ENCODE measurements at places on chromosomes 5 and 9. TPM values are rescaled to one million over a fixed set of nuclear protein-coding genes. Genes with fewer than 3 reads are reported as not detected.

Gene HSD17B3
- polyA plus RNA-seq, result 0.10 TPM

Gene ANKRD18A
- 1.7 TPM for polyA plus RNA-seq

Gene TNFSF8
- polyA plus RNA-seq, result not detected

Gene G3BP1
- 115 TPM for polyA plus RNA-seq

Gene ARL14EPL
- not detected for polyA plus RNA-seq

Gene BNC2
- polyA plus RNA-seq, result 1.1 TPM

Gene SPATA31E1
- polyA plus RNA-seq, result not detected

Gene CCNJL
- polyA plus RNA-seq, result 2.1 TPM

Gene SKP2
- polyA plus RNA-seq, result 34.6 TPM

Gene ITGA2
- polyA plus RNA-seq, result 75.4 TPM

Gene AK8
- polyA plus RNA-seq, result 0.24 TPM

Gene SV2C
- 0.02 TPM for polyA plus RNA-seq

Gene PHYHD1
- 4.7 TPM for polyA plus RNA-seq

Gene ENC1
- 68.1 TPM for polyA plus RNA-seq

Gene SOX30
- 0.03 TPM for polyA plus RNA-seq

Gene PCA3
- not detected for polyA plus RNA-seq

Gene INVS
- polyA plus RNA-seq, result 21.1 TPM

Gene CRB2
- polyA plus RNA-seq, result not detected

Gene IRX1
- polyA plus RNA-seq, result 2.4 TPM

Gene NIM1K
- polyA plus RNA-seq, result 0.07 TPM

Gene GRM6
- polyA plus RNA-seq, result not detected

Gene C6
- polyA plus RNA-seq, result not detected

Gene DMAC1
- 71.4 TPM for polyA plus RNA-seq

Gene SPINK7
- polyA plus RNA-seq, result 0.87 TPM

Gene MOB3B
- polyA plus RNA-seq, result 32.6 TPM

Gene PCDHGA8
- 0.09 TPM for polyA plus RNA-seq

Gene PCDHGB3
- polyA plus RNA-seq, result 0.28 TPM

Gene GTF3C5
- 36.2 TPM for polyA plus RNA-seq

Gene PDE8B
- not detected for polyA plus RNA-seq

Gene RNF208
- not detected for polyA plus RNA-seq

Gene CCL21
- polyA plus RNA-seq, result not detected

Gene SEMA4D
- 0.43 TPM for polyA plus RNA-seq

Gene TCF7
- 0.84 TPM for polyA plus RNA-seq

Gene RNF183
- polyA plus RNA-seq, result not detected

Gene CCDC183
- polyA plus RNA-seq, result 0.06 TPM

Gene GMCL2
- not detected for polyA plus RNA-seq
